Kidney tubule cell (primary cell): ENCODE measurements at places on chromosomes 3 and 15.

- DNase-seq: no peak
Observed at GRCh38 chr15:99283717-99284116, 32.4 kb downstream of the LRRC28 start.

- DNase-seq: no peak
Observed at GRCh38 chr3:15262021-15262420, 56.0 kb downstream of the CAPN7 start.

- no peak for DNase-seq
Observed at GRCh38 chr3:25566358-25566920, 98.3 kb downstream of the TOP2B start.

DNA sequence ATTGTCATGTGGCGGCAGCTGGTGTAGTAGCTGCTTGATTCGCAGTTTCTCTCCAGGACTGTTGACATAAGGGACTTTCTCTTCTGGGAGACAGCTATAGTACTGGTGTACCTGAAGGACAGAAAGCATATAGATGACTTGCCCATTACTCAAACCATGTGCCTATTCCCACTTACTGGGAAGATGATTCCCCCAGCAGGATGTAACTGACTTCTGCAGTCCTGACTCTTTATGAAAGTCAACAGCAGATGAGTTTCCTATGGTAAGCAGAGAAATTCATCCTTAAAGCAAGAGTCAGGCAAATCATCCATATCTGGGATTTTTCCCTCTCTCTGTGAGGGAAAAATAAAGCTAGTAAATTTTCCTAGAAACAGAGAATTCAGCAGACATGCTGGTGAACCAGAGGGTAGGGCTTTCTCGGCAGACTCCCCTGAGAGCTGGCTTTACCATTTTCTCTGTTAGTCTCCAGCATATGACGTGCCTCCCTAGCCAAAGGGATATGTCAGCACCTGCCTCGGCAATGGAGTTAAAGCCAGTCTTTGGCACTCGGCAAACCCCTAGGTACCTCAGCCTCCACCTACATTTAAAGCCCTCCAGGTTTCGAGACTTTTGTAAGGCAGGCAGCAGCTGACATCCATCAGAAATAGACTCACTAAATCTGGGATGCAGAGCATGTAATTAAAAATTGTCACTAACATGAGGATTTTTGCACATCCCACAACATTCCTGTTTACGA, 62.1 kb downstream of the PRICKLE2 start:
- peak; percentile 18 for DNase-seq
